ENCODE measurements at places on chromosomes 4 and X.

DNA sequence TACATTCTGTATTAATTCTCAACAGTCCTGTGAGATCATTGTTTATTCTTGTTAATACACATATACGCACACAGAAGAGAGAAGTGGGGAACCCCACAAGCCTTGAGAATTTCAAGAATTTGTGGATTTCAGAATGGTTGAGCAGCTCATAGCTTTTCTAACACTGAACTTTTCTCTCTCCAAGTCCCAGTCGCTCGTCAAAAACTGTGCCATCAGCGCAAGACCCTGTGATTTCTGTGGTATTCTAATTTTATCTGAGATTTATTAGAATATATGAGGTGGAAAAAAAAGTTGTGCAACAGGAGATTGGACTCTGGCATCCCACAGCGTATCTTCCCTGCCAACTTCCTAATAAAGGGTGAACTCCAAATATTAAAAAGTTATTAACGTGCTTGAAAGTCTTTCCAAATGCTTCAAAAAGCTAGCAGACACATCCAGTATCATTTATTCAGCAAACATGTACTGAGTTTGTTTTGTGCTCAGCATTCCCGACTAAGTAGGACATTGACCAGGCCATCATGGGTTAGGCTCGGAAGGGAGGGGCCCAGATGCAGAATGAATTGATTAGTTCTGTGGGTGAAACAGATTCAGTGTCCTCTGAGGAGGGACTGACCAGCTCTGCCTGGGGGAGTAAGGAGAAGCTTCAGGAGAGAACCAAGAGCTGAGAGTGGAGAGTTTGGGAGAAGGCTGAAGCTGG is 165.6 kb downstream of the CBR4 start:
- DNase-seq: no peak

DNA sequence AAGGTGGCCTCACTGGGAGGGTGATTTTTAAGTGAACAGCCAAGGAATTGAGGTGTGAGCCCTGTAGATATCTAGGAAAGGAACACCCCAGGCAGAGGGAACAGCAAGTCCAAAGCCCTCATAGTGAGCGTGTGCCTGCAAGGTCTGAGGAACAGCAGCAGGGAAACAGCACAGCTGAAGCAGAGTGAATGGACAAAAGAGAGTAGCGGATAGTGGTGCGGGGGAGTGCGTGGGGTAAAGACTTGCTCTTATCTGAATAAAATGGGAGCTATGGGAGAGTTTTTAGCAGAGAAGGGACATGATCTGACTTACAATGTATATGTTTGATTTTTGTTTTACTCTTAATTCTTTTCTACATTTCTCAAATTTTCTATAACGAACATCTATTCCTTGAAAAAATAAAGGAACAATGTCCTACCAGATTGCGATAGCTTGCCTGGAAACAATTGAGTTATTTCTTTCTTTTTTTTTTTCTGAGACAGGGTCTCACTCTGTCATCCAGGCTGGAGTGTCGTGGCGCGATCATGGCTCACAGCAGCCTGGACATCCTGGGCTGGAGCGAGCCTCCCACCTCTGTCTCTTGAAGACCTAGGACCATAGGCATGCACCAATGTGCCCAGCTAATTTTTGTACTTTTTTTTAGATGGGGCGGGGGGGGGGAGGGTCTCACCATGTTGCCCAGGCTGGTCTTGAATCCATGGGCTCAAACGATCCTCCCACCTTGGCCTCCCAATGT is 19.5 kb upstream of the HADH start:
- no peak for DNase-seq

DNA sequence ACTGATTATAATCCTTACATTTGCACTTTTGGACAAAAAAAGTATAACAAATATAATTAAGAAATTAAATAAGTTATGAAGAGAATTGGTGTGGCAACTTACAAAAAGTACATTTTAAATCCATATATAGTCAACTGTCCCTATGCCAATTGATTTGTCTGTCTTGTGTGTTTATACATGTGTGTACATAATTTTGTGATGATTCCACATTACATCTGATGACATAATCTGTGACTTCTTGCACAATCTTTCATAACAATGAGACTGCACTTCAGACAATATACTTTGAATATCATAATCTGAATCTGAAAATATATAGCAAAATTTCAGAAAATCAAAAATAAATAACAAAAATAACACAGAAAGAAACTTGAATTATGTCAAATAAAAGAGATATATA is 953.4 kb downstream of the FAT4 start:
- DNase-seq: no peak

GRCh38 chr4:24174602-24175001 is 284.8 kb upstream of the PPARGC1A start:
- DNase-seq: no peak

DNA sequence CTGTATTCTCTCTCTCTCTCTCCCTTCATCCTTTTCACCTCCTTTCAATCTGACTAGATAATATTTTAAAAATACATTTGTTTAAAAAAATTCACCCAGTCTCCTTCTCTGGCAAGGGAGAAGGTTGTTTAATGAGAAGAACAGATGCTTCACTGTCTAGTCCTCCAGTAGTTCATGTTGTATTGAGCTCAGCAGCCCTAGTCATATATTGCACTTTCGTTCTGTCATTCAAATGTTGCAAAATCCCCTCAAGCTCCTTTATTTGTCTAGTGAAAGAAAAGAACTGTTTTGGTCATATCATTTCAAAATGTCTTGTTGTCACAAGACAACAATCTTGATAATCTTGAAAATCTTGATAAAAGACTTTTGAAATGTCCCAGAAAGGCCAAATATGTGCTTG is 248.0 kb downstream of the GALNTL6 start:
- DNase-seq: no peak

- DNase-seq: no peak
These were observed 59.5 kb upstream of the RPA4 start for GRCh38 chrX:96824166-96824565.

All from erythroblast (primary cell).